ENCODE measurements at places on chromosomes 1 and 21.
A peak's percentile ranks its signal among the peaks of the same experiment; 100 is the strongest.

DNA sequence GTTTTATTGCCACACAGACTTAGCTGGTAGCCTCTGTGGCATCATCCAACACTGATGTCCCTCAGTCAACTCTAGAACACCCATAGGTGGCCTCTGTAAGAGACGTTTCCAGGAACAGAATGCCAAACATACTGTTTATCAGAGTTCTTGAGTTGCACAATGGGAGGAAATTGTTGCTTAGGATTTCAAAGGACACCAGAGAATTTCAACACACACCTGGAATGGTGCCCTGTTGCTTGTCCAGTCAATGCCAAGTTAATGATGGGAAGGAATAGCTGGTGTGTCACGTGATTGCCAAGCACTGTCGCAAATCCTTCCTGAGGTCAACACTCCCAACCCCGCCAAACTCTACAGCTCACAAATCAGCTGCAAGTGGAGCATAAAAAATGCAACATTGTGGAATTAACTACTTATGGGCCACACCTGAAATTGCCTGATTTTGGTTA is 28.6 kb upstream of the DUSP23 start:
- no peak for DNase-seq

DNA sequence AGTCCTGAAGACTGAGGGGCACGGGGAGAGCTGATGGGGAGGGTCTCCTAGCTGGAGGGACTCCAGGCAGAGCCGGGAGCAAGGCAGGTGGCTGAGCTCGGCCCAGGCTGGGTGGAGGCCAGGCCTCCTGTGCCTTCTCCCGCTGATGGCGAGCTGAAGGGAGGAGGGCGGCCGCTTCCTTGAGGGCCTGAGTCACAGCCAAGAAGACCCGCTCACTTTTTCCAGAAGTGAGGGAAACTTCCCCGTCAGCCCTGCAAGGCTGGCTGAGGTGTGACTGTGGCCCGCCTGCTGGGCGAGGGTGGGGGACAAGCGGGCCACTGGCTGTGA is 1.7 kb upstream of the VWA1 start:
- DNase-seq: no peak

DNA sequence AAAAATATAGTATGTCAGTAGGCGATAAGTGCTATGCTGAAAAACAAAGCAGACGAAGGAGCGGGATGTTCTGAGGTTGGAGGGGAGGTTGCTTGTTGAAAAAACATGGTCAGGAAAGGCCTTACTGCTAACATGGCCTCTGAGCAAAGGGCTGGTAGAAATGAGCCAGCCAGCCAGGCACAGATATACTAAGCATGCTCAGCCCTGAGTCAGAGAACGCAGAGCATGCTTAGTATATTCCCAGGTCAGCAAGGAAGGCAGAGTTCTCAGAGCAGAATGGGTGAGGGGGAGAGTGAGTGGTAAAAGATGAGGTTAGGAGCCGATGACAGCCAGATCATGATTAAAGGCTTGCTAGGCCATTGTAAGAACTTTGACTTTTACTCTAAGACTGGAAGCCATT is 36.7 kb downstream of the ZBTB40 start:
- DNase-seq: no peak

DNA sequence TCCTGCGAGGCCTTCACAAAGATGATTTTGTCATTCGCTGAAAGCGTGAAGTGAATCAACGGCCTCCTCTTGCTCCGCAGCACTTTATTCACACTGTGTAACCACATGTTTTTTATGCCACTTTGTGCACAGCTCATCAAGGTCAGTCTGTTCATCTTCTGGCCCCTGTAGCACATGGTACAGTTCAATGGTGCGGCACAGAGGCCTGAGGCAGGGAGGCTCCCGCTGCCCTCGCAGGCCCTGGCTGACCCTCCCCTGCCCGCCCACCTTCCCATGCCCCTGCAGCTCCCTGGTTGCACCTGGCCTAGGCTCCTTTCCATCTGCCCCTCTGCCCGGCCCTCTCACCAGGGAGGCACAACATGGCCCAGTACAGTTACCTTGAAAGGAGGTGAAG is 87.5 kb downstream of the CD247 start:
- no peak for DNase-seq

DNA sequence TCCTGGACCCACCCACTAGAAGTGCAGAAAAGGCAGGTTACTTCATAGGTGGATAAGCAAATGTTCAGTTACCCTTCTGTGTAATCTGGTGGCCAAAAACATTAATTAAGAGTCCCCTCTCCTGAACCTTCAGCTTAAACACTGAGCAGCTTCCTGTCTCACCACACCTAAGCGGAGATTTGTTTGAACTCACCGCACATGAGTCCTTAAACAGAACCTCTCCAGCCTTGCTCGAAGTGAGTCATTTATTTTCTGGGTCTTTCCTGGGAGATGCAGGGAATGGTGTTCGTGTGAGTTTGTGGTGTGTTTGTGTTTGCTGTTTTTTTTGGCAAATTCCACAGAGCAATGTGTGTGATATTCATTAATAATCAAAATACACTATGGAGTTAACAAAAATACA is 7.6 kb upstream of the FNBP1L start:
- no peak for DNase-seq

DNA sequence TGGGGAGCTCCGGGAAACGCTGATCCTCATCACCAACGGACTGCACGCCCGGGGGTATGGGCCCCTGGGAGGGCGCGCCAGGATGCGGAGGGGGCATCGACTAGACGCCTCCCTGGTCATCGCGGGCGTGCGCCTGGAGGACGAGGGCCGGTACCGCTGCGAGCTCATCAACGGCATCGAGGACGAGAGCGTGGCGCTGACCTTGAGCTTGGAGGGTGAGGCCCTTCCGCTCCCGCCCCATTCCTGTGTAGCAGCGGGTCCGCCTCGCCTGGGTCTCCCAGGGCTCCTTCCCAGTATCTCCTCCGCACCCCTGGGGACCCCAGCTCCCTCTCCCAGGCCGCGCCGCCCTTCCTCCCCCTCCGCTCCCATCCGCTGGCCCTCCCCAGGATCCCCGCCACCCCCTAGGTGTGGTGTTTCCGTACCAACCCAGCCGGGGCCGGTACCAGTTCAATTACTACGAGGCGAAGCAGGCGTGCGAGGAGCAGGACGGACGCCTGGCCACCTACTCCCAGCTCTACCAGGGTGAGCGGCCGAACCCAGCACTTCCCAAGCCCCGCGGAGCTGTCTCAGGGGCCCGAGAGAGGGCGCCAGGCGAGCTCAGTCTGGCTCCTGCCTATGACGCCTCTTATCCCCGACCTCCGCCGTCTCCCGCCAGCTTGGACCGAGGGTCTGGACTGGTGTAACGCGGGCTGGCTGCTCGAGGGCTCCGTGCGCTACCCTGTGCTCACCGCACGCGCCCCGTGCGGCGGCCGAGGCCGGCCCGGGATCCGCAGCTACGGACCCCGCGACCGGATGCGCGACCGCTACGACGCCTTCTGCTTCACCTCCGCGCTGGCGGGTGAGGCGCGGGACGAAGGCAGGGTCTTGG is 5.0 kb downstream of the HAPLN2 start:
- DNase-seq: no peak

- no peak for DNase-seq
Measured at GRCh38 chr1:11841245-11842153, 6.1 kb downstream of the NPPA start.

DNA sequence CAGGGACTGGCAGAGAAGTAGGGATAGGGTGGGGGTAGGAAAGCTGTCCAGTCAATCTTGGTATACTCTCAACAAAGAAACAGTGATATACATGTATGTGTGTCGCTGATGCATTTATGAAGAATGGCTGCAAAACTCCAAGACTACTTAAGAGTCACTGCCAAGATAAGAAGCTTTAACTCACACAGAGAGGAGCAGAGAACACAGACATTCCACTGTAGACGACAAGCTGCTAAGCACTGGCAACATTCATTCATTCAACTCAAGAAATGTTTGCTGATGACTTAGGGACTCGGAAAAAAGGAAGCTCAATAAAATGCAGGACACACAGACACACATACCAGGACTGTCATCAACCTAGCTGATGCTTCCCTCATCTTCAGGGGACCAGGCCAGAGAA is 5.5 kb downstream of the CTNNBIP1 start:
- DNase-seq: peak; percentile 6

DNA sequence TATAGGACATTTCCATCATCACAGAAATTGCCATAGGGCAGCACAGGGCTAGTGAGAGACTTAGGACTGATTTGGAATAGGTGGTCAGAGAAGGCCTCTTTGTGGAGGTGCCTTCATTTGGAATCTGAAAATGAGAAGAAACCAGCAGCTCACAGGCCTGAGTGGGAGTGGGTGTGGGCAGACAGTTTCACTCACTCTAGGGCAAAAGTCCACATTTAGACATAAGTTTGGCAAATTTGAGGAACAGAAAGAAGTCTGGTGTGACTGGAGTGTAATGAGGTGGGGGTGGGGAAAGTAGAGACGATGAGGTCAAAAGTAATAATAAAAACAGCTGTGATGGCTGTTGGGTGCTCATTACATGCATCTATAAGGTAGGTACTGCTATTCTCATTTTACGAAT is 22.4 kb upstream of the BCAR3 start:
- DNase-seq: no peak

DNA sequence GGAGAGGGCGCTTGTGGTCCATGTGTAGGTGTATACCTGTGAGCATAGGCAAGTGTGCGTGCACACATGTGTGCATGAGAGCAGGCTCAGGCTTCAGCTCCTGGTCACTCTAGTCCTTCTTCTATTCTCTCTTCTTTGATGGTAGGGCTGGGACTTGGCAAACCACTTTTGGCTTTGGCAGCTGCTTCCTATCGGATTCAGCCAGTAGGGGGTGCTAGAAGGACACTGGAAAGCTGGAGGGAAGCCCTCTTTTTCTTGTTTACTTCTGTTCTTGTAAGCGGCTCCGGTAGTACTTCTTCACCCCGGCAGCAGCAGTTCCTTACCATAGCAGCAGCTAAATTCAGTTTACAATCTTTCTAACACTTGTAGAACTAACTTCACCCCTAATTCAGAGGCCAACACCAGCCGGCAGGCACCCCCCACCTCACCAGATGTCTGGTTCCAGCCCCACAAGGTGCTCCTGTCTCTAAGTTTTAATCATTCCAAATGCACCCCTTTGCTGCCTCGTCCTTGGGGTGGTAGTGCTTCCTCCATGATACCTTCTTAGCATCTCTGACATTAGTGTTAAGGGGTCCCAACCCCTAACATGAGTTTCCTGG is 25.1 kb downstream of the NENF start:
- peak; percentile 45 for DNase-seq

DNA sequence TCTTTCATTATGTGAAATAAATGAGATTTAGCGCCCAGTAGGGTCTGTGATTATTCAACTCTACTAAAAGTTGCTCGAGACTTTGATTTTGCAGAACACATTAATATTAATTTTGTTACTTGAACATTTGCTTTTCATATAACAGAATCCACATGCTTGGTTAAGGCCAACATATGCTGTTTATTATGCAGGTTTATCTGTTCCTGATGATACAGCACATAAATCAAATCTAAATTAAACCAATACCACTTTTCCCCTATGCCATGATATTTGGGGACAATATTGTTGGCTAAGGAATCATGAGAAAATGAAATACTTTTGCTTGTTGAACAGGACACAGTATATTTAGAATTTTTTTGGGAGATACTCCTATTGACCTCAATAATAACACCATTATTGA is 291.1 kb downstream of the USP25 start:
- no peak for DNase-seq

- no peak for DNase-seq
Measured at GRCh38 chr1:53461323-53462044, 2.3 kb downstream of the DMRTB1 start.

DNA sequence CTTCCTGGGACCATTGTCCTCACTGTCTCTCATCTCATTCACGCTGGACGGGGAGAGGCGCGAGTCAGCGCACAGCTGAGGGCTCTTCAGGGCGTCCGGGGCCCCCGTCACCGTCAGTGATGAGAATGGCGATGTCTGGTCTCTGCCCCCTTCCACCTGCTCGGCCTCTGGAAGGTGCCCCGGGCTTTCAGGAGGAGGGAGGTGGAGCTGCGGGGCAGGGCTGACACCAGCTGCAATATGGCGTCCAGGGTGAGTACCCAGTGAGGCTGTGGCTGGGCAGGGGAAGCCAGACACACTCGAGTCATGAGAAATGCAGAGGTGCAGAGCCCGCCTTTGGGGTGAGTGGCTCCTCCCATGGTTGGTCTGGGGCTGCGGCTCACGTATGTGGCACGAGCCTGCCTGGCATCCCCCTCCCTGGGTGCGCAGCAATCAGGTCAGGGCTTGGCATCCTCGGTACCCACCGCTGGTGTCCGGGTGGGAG is 15.1 kb downstream of the MORN1 start:
- DNase-seq: no peak

DNA sequence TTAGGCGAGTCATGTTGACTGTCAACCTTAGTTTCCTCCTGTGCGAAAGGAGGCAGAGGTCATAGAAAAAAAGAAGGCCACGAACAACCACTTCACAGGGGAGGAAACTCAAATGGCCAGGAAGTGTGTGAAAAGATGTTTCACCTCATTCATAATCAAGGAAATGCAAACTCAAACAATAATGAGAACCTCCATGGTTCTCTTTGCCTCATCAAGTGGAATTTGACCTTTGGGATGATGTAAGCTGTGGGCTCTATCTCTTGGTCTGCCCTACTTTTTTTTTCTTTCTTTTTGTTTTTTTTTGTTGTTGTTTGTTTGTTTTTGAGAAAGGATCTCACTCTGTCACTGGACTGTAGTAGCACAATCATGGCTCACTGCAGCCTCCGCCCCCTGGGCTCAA is 55.9 kb upstream of the GRHL3 start:
- no peak for DNase-seq

- no peak for DNase-seq
Measured at GRCh38 chr1:60540141-60540540, 466.6 kb upstream of the C1orf87 start.

- no peak for DNase-seq
Measured at GRCh38 chr1:116720364-116721038, 33.7 kb upstream of the CD2 start.
